ENCODE measurements at places on chromosomes 2 and 18. TPM values are rescaled to one million over a fixed set of nuclear protein-coding genes. Genes with fewer than 3 reads are reported as not detected.

GRCh38 chr2:151757861-151758260 lies 23.6 kb upstream of the NEB start:
- DNase-seq = no peak

DNA sequence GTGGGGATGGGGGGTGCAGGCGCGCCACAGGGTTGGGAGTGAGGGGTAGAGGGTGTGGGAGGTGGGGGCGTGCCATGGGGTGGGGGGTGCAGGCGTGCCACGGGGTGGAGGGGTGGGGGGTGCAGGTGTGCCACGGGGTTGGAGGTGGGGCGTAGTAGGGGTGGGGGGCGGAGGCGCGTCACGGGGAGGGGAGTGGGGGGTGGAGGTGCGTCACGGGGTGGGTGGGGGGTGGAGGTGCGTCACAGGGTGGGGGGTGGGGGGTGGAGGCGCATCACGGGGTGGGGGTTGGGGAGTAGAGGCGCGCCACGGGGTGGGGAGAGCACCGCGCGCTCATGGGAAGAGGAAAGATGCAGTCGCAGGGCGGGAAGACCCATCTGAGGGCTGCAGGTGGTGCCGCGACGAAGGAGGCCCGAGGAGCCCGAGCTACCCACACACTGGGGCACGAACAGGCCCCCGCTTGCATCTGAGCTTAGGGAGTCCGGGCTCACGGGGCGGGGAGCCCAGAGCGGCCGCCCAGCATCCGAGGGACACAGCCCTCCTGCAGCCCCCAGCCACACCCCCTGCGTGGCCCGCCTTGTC lies 37.5 kb downstream of the SNED1 start:
- DNase-seq = no peak

DNA sequence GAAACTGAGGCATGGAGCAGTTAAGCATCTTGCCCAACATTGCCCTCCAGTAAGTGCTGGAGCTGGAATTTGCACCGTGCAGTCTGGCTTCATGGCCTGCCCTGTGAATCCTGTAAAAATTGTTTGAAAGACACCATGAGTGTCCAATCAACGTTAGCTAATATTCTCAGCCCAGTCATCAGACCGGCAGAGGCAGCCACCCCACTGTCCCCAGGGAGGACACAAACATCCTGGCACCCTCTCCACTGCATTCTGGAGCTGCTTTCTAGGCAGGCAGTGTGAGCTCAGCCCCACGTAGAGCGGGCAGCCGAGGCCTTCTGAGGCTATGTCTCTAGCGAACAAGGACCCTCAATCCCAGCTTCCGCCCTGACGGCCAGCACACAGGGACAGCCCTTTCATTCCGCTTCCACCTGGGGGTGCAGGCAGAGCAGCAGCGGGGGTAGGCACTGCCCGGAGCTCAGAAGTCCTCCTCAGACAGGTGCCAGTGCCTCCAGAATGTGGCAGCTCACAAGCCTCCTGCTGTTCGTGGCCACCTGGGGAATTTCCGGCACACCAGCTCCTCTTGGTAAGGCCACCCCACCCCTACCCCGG lies 1.3 kb downstream of the PROC start:
- peak; percentile 63 for DNase-seq

DNA sequence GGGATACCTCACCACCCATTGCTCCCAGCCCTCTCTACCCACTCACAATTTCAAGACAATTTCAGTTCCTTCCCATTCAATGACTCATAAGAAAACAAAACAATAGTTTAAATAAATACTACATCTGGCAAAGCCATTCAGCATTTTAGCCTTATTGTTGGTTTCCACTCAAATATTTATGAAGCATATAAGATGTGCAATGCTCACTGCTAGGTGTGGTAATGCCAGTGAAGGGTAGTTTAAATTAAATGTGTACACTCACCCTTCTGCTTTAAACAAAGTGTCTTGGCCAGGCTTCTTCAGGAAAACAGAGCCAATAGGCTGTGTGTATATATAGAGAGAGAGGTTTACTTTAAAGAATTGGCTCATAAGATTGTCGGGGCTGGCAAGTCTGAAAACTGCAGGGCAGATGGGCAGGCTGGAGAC lies 37.0 kb downstream of the INO80C start:
- DNase-seq = no peak

MLPH gene
- total RNA-seq = 37.1 TPM

NT5DC4 gene
- not detected for total RNA-seq

SNORC gene
- total RNA-seq = 4.7 TPM

RAD51AP2 gene
- total RNA-seq = 0.12 TPM

DNA sequence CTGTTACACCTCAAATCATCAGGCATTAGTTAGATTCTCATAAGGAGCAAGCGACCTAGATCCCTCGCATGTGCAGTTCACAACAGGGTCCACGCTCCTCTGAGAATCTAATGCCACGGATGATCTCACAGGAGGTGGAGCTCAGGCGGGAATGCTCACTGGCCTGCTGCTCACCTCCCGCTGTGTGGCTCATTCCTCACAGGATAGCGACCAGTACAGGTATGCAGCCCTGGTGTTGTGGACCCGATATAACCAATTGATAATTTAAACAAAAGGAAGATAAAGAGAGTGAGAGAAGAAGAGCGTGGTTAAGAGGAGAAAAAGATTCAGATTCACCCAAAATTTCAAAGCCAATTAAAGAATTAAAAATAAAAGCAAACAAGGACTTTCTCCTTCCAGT lies 20.8 kb downstream of the TLK1 start:
- DNase-seq = no peak

DBI gene
- 155 TPM for total RNA-seq

FBXO15 gene
- not detected for total RNA-seq

Data from right lobe of liver (tissue), 6 donors.